ENCODE measurements at places on chromosomes 1 and 21.
A peak's percentile ranks its signal among the peaks of the same experiment; 100 is the strongest.

- peak; percentile 89 for DNase-seq
Measured at GRCh38 chr1:222465211-222466041, 82.5 kb downstream of the HHIPL2 start.

GRCh38 chr1:30693366-30693765 is 30.0 kb downstream of the MATN1 start:
- DNase-seq: no peak

GRCh38 chr1:85555867-85556573 is 24.5 kb upstream of the CCN1 start:
- DNase-seq: no peak

- no peak for DNase-seq
Measured at GRCh38 chr1:26265405-26265804, 14.5 kb upstream of the SH3BGRL3 start.

DNA sequence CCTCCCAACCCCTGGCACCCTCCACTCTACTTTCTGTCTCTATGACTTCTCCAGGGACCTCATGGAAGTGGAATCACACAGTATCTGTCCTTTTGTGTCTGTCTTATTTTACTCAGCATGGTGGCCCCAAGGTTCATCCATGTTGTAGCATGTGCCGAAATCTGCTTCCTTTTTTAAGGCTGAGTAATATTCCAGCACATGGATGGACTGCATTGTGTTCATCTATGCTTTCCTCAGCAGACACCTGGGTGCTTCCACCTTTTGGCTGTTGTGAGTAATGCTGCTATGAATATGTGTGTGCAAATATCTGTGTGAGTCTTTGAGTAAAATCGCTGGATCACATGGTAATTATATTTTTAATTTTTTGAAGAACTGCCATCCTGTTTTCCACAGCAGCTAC is 1.6 kb upstream of the PFKL start:
- DNase-seq: no peak
